ENCODE measurements at places on chromosomes 16 and 17. TPM values are rescaled to one million over a fixed set of nuclear protein-coding genes. Genes with fewer than 3 reads are reported as not detected.

- DNase-seq, result no peak
These were observed 129.1 kb downstream of the CLEC16A start for GRCh38 chr16:11073407-11073999.

DNA sequence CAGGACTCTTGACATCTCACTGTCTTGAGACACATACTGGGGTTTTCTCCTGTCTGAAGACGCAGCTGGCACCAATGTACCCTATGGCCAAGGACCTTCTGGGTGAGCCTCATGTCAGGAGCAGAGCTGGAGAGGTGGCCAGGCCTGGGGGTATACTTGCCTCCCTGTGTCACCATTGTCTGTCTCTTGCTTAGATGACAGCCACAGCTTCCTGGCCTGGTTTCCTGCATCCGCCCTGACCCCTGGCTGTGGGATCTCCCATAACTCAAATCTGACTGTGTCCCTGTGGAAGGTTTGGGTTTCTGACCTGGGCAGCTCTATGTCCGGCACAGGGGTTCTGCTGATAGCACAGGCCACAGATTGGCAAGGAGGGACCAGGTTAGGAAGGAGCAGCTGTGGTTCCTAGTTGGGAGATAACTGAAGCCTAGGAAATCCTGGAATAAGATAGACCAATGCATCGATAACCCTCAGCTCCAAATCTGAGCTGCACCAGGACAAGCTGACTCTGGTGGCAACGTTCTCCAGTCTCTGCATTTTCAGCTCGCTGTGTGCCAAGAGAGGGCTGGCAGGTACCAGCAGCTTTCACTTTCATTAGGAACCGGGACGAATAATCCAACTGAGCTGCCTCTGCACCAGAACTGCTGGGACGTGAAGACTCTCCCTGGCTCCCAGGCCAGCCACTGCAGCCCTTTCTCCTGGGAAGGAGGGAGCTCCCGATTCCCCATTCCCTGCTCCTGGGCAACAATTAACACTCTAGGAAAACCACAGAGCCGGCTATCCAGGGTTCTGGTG lies 5.0 kb downstream of the DEXI start:
- DNase-seq, result no peak

GRCh38 chr16:31713945-31714902 lies 159.4 kb upstream of the ZNF267 start:
- no peak for DNase-seq

- DNase-seq, result no peak
These were observed 105.3 kb downstream of the SPECC1 start for GRCh38 chr17:20114466-20114865.

DNA sequence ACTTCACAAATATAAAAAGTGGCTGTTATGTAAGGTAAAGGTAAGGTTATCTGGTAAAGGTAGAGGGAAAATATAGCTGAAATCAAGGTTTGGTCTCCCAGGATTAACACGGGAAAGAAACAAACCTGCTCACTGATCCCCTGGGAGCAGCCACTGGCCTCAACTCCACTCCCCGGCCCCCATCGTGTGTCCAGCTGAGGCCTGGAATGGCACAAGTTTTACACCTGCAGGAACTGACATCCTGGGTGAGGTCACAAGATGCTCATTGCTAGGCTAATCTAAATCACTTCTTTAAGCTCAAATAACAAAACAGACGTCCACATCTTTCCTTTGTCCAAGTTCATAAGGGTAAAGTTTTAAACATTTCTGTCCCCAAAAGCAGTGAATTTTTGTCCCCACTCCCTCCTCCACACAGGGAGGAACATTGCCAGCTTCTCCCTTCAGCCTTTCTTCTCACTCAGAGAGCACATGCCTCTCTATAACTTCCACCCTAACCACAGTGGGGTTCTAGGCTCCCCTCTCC lies 46.3 kb downstream of the ERN1 start:
- DNase-seq, result no peak

SKAP1 gene
- not detected for total RNA-seq

DNA sequence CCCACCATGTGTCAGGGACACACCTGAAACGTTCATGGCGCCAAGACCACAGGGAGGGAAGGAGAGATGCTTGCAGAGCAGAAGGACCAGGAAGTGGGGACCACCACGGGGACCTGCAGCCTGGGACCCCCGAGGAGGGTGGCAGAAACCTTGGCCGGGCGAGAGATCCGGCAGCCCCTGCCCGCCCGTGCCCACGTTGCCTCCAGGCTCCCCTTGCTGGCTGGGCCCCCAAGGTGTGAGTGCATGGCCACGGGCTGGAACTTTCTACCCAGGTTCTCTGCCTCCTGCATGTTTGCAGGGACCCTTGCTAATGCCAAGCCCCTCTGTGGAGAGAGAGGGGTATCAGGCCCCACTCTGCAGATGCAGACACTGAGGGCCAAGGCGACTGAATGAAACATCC lies 50.4 kb downstream of the USP22 start:
- DNase-seq, result no peak

DNA sequence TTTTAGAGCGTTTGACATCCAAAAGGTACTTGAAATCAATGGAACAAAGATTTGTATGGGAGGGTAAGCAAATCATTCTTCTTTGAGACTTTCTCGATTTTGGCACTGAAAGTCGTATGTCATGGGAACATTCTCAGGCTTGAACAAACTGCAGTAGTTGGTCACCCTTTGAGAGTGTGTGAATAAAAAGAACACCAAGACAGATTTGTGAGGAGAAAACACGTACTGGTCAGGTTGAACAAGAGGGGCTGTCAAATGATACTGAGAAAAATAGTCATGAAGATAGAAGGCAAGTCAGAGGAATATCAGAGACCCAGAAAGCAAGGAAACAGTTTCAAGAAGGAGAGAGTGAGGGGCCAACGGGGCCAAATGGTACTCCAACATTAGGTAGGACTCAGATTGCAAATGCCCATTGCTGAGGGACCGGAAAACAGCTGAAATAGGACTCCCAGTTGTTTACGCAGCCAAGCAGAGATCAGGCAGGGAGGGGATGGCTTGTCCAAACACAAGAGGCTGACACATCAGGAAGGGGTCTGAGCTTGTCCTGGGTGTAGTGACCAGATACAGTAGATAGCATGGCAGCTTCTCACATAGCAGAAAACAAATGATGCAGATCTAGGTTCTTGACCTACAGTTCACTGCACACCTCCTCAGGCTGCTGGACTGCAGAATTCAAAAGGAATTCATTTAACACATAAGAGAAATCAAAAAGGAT lies 74.5 kb upstream of the MYOCD start:
- DNase-seq, result no peak

GRCh38 chr17:42287305-42287976 lies 857 bp upstream of the STAT5A start:
- no peak for DNase-seq

DNA sequence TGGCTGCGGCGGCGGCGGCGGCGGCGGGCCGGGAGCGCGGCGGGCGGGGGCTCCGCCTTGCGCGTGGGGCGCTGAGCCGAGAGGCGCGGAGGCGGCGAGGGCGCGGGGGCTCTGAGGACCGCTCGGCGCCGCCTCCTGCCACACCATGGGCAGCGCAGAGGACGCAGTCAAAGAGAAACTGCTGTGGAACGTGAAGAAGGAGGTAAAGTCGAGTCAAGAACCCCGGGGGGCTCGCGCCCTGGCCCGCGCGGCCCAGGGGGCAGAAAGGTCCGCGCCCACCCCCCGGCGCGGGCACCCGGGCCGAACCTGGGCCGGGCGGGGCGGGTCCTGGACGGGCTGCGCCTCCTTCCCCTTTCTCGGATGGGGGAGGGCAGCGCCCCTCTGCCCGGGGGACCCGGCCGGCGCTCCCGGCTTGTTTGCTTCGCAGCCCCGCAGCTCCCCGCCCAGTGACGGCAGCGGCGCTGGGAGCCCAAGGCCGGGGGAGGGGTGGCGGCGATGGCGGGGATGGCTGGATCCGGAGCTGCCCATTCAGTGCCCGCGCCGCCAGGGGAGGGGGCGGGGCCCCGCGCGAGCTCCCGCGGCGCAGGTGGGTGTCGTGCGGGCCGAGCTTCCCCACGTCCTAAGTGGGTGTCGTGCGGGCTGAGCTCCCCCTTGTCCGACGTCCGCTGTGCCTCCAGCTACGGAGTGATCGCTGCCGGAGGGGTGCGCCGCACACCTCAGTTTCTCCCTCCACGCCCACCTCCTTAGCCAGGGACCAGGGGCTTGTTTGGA lies 428 bp downstream of the SGSM2 start:
- DNase-seq, result no peak

- DNase-seq, result no peak
These were observed 37.1 kb upstream of the BCAS3 start for GRCh38 chr17:60640503-60640902.

DNA sequence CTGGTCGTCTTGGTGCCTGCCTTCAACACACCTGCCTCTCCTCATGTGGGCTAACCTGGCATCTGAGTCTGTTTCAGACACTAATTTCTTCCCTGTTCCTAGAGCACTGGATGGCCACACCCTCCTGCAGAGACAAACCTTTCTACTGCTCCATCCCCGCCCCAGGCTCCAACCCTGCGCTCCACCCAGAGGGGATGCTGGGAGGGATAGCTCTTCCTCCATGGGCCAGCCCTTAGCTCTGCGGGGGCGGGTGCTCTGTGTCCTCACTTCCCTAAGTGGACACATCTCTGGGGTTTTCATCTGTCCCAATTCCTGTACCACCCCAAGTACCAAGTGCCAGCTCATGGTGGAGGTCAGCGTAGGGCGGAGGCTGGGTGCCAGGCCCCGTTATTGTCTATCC lies 11.0 kb upstream of the CRISPLD2 start:
- DNase-seq, result no peak
